Central memory CD4-positive, alpha-beta T cell (primary cell): ENCODE measurements at places on chromosomes 1 and 21.

GRCh38 chr1:235357485-235358373, 9.5 kb upstream of the TBCE start:
- no peak for DNase-seq

DNA sequence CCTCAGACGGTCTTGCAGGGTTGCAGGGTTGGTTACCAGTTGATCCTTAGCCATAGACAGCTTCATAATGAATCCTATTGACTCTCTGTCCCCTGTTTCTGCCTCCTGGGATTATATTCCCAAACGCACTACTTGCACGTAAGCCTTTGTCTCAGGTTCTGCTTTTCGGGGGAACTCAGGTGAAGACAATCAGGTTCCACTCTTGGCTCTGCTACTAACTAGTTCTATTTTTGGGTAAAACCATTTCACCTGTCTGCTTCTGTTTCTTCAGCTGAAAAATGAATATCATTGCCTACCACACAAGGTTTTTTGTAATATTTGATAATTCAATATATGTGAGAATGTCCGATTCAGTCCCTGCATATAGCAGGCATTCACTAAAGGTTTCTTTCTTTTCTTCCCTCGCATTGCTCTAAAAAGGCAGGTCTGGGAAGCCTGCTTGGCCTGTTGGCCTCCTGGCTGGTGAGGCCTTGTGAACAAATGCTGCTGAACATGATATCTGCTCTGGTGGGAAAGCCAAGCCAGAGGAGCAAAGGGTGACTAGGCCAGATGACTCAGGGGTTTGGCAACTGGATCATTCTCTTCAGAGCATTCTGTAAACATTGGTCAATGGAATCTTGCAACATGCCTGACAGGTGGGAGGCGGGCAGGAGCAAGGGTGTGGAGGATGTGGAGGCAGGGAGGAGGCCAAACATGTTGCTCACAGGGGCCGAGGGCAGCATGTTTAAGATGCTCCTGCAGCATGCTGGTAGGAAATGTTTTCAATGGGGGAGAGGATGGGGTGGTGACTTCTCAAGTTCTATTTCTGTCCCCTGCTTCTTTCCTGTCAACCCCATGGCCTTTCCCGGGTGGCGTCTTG, 23.8 kb downstream of the IER5 start:
- no peak for DNase-seq

DNA sequence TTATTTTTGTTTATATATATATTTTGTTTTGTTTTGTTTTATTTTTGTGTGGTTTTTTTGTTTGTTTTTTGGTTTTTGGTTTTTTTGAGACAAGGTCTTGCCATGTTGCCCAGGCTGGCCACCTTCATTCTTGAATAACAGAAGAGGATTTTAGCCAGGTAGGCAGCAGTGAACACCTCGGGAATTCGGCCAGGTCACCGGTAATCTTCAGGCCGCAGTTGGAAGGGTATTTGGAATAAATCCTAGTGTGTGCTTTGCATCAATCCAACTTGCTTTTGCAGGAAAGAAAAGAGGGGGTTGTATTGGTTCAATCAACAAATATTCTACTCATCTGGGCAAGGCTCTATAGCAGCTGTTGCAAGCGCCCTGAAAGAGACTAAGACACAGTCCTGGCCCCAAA, 53.9 kb downstream of the MT1HL1 start:
- no peak for DNase-seq

DNA sequence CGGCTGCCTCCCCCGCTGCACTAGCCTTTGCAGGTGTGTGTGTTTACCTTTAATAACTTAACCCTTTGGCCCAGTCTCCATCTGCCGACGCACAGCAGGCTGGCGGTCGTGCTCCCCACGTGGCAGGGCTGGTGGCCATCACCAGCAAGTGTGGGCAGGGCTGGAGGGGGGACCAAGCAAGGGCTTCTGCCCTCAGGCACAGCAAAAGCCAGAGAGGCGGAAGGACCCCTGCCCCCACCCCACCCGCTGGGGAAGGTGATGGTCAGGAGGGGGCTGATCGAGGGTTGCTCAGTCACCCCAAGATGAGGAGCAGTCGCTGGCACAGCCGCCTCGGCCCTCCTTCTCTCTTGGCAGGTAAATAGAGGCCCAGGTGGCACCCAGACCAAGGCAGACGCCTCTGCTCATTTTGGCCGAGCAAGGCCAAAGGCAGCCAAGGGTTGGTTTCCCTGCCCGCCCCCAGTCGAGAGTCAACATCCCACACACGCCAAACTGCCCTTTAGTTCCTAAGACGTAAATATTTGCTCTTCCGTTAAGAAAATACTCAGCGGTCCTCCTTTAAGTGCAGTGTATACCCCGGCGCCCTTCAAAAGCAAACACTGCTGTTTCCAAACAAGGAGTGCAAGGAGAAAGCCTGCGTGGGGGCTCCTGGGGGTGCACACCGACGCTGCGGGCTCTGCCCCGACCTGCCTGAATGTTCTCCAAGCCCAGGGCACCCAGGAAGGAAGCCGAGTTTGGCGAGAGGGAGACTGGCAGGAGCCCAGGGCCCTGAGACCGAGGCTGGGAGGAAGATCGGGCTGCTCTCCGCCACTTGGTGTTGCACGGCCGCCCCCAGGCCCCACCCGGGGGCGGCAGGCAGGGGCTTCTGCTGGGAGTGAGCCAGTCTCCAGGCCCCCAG, 82.7 kb downstream of the SIK1 start:
- no peak for DNase-seq

GRCh38 chr1:95832370-95832769, 598.4 kb downstream of the RWDD3 start:
- no peak for DNase-seq

GRCh38 chr1:93384656-93385055, 38.9 kb downstream of the DR1 start:
- no peak for DNase-seq

DNA sequence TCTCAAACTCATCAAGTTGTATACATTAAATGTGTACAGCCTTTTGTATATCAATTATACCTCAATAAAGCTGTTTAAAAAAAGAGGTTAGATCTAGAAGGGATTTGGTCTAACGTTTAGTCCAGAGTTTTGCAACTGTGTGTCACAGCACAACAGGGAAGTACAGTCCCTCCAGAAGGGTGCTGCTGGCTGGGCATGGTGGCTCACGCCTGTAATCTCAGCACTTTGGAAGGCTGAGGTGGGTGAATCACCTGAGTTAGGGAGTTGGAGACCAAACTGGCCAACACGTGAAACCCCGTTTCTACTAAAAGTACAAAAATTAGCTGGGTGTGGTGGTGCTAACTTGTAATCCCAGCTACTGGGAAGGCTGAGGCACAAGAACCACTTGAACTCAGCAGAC, 78.3 kb upstream of the HAO2 start:
- no peak for DNase-seq

- DNase-seq: no peak
Measured at GRCh38 chr1:217712925-217713597, 81.9 kb downstream of the SPATA17 start.

- DNase-seq: no peak
Measured at GRCh38 chr1:70503358-70503757, 92.3 kb downstream of the CTH start.

GRCh38 chr1:20361401-20361800, 70.7 kb downstream of the VWA5B1 start:
- DNase-seq: no peak

DNA sequence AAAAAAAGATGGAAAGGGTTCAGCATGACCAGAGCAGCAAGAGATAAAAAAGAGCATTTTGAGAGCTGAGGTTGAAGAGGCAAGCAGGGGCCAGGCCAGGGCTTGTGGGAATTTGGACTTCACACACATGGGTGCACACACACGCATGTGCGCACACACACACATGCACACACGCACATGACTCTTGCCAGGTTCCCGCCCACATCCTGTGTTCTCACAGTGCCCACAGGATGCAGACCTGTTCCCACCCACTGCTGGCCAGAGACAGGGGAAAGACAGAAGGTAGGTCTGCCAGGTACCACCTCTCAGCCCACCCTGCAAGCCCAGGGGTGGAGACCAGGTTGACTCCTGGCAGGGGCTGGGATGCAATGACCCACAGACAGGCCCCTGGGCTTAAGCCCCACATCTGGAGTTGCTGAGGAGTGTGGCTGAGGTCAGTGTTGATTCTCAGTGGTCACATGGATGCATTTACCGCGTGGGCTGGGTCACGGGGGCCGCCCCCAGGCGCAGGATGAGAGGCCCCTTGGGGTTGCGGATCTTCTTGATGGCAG, 4.4 kb downstream of the COL16A1 start:
- DNase-seq: peak; percentile 8

DNA sequence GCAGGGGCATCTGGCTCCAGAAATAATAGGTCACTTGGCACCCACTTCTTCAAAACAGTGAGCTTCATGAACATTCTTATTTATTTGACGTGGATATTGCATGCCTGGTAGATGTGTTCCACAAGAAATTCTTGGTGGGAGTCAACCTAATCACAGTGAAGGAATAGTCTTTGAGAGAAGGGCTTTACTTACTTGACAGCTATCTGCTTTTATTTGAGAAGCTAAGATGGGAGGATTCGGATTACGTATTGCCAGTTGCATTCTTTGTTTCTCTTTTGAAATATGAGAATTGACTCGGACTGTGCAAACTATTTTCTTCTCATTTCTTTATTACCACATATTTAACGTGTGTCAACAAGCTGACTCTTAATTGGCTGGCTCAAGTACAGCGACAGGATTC, 117.2 kb downstream of the FASLG start:
- DNase-seq: no peak

GRCh38 chr21:44337449-44337848, 1.7 kb downstream of the CFAP410 start:
- no peak for DNase-seq

DNA sequence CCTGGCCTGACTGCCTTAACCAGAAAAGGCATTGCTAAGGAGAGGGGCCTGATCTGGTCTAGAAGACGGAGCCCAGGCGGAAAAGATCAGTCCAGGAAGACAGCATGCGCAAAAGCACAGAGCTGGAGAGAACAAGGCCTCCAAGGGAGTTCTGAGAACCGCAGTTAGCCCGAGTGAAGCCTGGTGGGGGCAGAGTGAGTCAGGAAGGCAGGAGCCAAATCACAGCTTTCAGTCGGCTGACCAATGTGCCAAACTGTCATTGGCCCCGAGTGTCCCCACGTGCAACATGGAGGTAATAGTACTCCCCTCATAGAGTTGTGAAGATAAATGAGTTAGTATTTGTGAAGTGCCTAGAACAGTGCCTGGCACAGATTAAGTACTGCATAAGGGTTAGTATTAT, 1.2 kb upstream of the TSPAN2 start:
- no peak for DNase-seq

DNA sequence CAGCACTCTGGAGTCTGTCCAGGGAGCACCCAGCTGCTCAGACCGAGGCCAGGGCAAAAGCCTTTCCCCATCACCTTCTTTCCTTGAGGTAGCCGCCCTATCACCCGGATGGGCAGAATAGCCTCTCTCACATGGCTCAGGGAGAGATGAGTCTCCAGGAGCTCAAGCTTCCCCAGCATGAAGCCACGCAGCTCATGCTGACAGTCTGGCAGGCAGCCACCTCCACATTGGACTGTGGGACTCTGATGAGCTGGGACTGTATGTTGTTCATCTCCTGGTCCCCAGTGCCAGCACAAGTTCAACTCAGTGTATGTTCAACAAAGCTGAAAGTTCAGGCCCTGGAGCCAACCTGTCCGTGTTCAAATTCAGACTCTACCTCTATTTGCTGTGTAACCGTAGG, 75.2 kb upstream of the ZC3H12A start:
- DNase-seq: no peak

GRCh38 chr1:55823541-55824250, 608.5 kb upstream of the USP24 start:
- no peak for DNase-seq

- DNase-seq: no peak
Measured at GRCh38 chr1:228045405-228045804, 37.1 kb upstream of the ARF1 start.

- DNase-seq: no peak
Measured at GRCh38 chr21:26487981-26488480, 85.1 kb downstream of the CYYR1 start.

DNA sequence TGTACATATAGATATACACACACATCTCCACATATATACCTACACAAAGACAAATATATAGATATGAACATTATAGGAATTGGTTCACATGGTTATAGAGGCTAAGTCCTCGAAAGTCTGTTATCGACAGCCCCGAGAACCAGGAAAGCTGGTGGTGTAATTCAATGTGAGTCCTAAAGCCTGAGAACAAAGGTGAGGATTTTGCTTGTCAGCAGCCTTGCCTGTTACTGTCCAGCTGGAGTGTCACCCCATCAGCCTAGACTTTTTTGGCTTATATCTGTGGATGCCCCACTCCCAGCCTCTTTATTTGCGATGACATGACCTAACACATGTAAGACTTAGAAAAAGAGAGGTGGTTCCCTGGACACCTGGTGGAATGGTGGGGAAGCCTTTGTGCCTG, 97.0 kb downstream of the GIPC2 start:
- no peak for DNase-seq

DNA sequence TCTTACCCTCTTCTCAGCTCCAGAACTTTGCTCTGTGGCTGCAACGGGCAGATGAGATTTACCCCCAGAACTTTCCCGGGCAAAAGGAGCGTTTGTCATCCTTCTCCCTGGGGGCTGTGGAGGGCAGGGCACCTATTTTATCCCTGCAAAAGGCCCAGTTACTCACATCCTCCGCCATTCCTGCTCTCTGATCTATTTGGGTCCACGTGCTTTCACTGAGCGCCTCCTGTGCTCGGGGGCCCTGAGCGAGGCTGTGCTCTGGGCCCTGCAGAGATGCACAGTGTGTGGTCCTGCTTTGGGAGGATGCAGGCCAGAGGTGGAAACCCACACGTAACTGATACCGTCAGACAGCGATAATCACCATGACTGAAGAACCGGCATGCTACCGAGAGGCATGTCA, 2.4 kb upstream of the CSMD2 start:
- DNase-seq: no peak

- no peak for DNase-seq
Measured at GRCh38 chr1:18501833-18502232, 21.1 kb downstream of the KLHDC7A start.

DNA sequence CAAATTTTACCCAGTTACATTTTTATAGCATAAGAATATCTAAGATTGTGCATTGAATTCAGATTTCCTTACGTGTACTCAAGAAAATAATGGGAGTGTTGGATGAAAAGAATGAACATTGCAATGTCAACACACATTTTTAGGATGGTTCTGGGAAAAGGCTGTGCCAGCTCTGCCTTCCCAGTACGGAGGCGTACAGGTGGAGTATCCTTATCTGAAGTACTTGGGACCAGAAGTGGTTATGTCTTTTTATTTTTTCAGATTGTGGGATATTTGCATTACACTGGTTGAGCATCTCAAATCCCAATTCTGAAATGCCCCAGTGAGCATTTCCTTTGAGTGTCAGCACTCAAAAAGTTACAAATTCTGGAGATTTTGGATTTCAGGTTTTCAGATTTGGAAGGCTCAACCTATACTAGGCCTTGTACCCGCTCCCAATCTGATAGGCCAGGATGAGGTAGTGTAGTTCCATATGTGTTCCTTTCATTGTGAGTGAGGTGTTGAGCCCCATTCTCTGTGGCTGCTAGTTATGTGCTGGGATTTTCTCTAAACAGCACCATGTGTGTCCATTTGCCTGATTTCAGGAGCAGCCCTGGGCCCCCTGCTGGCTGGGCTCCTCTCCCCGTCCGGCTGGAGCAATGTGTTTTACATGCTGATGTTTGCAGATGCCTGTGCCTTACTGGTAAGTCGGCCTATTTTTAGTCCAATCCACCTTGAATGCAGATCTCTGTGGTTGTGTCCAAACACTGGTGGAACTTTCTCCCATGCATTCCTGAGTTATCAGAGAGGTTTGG, 60.8 kb downstream of the SLC37A1 start:
- DNase-seq: no peak

- no peak for DNase-seq
Measured at GRCh38 chr1:74946388-74946787, 187.8 kb upstream of the LHX8 start.

GRCh38 chr21:22020221-22020620, 1022.0 kb downstream of the NCAM2 start:
- no peak for DNase-seq
